ENCODE measurements at places on chromosomes 11 and 22.
A peak's percentile ranks its signal among the peaks of the same experiment; 100 is the strongest.

DNA sequence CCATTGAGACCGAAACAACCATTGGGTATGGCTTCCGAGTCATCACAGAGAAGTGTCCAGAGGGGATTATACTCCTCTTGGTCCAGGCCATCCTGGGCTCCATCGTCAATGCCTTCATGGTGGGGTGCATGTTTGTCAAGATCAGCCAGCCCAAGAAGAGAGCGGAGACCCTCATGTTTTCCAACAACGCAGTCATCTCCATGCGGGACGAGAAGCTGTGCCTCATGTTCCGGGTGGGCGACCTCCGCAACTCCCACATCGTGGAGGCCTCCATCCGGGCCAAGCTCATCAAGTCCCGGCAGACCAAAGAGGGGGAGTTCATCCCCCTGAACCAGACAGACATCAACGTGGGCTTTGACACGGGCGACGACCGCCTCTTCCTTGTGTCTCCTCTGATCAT, 20.5 kb downstream of the KCNJ5 start:
- DNase-seq: no peak

- no peak for DNase-seq
Observed at GRCh38 chr11:71310184-71310583, 57.8 kb upstream of the SHANK2 start.

DNA sequence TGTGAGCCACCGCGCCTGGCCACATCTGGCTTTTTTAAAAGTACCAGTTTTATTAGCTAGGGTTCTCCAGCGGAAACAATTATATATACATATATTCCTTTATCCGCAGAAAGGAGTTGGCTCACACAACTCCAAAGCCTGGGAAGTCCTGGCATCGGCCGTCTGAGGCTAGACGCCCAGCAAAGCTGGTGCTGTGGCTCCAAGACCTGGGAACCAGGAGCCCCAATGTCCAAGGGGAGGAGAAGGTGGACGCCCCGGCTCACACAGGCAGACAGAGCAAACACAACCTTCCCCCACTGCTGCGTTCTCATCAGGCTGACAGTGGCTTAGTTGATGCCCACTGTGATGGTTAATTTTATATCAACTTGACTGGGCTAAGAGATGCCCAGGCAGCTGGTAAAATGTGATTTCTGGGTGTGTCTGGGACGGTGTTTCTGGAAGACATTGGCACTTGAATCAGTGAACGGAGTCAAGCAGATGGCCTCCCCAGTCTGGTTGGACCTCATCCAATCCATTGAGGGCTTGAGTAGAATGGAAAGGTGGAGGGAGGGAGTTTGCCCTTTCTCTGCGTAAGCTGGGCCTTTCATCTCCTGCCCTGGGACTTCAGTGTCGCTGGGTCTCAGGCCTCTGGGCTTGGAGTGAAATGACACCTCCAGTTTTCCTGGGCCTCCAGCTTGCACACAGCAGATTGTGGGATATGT, 904.4 kb downstream of the BRD1 start:
- peak; percentile 62 for DNase-seq

GRCh38 chr11:32905028-32905667, 12.5 kb downstream of the QSER1 start:
- no peak for DNase-seq

DNA sequence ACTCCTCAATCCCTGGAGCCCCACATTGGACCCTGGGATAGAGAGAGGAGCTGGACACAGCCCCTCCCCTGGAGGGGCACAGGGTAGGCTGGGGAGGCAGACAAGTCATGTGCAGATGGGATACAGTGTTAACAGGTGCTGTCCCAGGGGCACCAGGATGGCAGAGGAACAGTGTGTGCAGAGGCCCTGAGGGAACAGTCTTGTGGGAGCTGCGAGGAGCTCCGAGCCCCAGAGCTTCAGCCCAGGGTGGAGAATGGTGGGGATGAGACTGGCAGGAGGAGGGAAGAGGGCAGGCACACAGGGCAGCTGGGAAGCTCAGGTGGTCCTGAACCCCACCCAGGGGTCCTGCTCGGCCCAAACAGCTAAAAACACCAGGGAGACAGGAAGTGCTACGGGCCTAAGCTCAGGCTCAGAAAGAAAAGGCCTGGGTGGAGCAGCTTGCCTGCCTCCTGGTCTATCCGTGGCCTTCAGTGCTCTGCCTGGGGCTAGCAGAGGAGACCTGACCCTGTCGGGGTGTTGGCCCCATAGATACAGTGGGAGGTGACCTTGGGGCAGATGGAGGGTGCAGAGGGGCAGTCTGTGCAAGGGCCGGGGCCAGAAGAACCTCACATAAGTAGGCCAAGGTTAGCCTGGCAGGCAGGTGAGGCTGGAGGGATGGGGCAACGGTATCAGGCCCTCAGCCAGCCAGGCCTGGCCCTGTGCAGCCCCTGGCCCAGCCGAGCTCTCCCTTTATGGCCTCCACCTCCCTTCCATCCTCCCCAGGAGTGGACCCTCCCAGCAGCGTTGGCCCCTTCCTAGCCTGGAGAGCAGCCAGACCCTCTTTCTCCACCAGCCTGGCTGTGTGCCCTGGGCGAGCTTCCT, 15.4 kb downstream of the CAPN5 start:
- DNase-seq: no peak

GRCh38 chr22:36386351-36386899, 1.3 kb downstream of the MYH9 start:
- peak; percentile 16 for DNase-seq

- no peak for DNase-seq
Observed at GRCh38 chr22:40027191-40028097, 32.7 kb downstream of the FAM83F start.

DNA sequence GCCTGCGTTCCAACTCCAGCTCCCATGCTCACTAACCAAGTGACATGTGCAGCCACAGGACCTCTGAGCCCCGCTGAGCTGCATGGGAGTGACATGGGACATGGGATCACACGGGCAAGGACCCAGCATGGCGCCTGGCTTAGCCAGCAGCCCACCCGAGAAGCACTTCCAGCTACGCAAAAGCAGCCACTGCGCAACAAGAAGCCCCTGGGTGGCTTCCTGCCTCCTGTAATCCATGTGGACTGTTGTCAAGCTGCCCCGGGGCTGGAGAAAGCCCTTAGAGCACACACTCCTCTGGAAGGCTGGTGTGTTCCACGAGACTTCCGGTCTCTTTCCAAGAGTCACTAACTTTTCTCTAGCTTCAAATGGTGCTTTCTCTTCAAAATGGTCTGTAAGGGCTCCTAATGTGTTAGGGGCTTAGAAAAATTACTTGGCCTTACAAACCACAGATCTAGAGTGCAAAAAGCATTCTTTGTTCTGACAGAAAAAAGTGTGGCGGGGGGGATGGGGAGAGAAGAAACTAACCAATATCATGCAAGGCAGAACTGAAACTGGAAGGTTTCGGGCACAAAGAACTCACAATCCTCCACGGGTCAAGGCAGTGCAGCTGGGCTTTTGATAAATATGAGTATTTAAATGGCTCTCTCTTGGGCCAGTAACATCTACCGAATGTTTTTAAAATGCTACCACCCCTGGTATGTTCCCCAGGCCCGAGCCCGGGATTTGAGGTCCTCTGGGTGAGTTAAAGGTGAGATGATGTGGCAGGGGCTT, 5.5 kb downstream of the C11orf24 start:
- no peak for DNase-seq

Data from SHP77 treated with DMSO at 0.1 percent for 48 hours (cell line).